Activated effector memory CD4-positive, alpha-beta T cell treated with Interleukin-2 at 50 U/mL for 16 hours (primary cell): ENCODE measurements at places on chromosomes 4 and X.

DNA sequence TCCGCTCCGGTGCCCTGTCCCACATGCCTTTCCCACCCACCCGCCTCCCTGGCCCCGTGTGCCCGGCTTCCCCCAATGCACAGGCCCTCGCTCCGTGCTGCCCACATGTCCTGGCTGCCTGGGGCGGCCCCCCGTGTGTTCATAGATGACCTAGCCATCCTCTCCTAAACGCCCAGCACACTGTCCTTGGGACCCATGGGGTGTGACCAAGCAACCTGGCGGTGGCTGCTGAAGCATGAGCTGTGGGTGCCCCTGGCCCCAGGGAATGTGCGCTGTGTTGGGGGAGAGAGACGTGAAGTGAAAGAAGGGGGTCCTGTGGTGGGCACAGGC is 28.3 kb downstream of the MAEA start:
- DNase-seq = no peak

GRCh38 chr4:26131711-26132110 is 189.1 kb upstream of the RBPJ start:
- DNase-seq = peak; percentile 7

GRCh38 chr4:129282293-129282692 is 186.3 kb downstream of the C4orf33 start:
- no peak for DNase-seq

DNA sequence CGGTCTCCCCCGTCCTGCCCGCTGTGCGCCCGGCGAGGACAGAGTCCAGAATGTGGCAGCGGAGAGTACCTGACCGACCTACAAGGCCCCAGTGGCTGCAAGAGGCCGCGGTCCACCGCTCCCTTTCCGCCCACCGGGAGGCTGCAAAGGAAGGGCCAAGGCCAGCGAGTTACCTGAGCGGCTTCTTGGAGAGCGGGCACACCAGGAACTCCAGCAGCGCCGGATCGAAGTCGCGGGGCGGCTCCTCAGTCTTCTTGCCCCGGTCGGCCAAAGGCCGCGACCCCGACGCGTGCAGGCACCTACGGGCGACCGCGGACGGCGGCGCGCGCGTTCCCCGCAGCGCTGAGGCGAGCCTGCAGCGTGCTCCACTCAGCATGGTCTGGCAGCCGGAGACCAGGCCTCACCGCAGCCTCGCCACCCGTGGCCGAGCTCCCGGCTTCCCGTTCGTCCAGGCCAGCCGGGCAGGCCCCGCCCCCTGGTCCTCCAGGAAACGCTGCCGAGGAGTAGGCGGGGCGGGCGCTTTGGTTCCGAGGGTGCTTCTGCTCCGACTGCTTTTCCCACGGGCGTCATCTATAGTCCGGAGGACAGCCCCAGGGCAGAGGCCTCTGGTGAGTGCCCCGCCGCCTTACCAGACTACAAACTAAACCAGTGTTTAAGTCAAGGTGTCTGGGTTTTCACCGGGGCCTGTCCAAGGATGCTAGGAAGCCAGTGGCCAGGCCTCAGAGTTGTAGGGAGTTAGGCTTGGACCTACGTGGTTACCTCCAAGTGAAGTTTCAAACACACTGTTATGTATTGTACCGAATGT is at the start of gene PYURF:
Gene PYURF, minus strand, starts transcription at position 452 of the 805 bp plus-strand sequence. Its CDS starts 76 bp downstream, at position 376.
- DNase-seq = peak; percentile 61

DNA sequence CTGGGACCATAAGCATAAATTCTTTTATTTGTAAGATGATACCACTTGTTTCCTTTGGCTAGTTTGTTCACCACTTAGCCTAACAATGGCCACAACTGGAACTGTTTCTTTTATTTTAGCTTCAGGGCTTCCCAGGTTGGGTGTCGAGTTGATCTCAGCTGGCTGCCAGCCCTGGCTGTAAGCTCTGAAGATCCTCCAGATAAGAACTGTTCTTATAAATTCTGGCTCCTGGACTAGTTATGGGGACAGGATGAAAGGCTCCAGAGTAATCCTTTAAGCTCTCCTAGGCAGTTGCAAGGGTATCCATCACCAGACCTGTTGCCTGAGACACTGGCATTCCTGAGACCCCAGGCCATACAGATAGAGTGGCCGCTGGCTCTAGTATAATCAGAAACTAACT is 129.4 kb upstream of the ACSL4 start:
- DNase-seq = no peak

- no peak for DNase-seq
Observed at GRCh38 chr4:70704931-70705182, 16.5 kb downstream of the UTP3 start.

GRCh38 chr4:85446141-85446861 is 28.6 kb upstream of the ARHGAP24 start:
- no peak for DNase-seq

DNA sequence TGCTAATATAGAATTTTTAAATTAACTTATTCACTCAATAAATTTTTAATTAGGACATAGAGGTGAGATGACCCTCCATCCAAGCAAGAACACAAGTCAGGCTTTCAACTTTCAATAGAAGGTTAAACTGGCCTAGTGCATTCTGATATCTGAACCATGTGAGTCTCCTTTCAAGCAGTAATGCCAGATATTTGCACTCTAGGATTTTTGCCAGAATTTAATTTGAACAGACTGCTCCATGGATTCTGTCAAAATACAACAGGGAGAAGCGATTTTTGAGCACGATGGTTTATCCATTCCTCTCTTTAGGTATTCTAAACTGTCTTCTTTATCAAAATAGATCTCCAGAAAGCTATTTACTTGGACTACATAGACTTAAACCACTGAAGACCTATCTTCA is 72.0 kb upstream of the DCLK2 start:
- DNase-seq = no peak

DNA sequence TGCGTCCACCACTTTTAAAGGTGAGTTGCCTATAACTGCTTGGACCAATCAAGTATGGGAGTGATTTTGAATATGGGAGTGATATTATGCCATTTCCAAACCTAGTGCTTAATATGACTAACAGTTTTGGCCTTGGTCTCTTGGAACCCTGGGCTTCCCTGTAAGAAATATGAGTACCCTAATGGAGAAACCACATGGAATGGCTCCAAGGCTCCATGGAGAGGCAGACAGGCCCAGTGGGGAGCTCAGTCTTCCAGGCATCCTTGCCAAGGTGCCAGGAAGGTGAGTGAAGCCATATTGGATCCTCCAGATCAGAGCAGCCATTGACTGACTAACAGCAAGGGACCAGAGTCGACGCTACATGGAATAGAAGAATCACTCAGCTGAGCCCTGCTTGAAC is 53.2 kb downstream of the MAML3 start:
- DNase-seq = no peak

DNA sequence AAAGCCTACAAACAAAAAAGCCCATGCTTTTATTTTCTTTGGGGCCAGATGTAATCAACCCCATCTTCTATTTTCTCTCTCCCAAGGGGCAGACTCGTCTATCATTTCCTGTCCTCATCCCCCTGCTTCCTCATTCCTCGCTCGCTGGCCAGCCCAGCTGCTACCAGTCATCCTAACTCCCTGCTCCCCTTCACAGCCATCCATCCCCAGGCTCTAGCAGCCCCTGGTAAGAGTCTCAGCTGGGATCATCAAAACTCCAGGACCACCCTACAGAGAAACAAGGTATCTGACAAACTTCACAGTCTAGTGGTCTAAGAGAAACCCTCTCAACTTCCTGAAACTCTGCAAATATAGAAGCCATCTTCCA is 23.6 kb downstream of the SH3KBP1 start:
- no peak for DNase-seq

DNA sequence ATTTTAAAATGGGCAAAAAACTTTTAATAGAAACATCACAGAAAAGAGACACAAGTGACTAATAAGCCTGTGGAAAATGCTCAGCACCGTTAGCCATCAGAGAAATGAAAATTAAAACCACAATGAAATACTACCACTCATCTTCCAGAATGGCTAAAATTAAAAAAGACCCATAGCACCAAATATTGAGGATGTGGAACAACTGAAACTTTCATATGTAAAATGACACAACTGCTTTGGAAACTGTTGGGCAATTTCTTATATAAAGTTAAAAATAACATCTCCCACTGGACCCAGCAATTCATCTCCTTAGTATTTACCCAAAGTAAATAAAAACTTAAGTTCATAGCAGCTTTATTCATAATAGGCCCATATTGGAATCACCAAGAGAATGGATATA is 94.2 kb downstream of the TENM3 start:
- DNase-seq = no peak

DNA sequence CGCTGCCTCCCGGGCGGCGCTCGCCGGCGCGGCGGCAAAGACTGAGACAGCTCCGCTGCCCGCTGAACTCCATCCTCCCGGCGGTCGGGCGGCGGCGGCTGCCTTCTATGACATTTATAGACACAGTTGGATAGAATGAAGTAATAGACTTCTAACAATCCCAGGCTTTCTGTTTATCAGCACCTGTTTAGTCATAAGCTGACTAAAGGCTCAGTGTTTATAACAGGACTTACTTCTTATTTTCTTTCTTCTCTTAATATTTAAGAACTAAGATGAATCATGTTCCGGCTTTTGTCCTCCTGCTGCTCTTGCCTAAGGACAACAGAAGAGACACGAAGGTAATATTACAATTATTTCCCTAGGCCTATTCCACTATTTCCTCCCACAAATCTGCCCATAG is 3.9 kb downstream of the ARL13A start:
- no peak for DNase-seq

GRCh38 chrX:2751291-2751690 is 549 bp upstream of the XG start:
- no peak for DNase-seq

DNA sequence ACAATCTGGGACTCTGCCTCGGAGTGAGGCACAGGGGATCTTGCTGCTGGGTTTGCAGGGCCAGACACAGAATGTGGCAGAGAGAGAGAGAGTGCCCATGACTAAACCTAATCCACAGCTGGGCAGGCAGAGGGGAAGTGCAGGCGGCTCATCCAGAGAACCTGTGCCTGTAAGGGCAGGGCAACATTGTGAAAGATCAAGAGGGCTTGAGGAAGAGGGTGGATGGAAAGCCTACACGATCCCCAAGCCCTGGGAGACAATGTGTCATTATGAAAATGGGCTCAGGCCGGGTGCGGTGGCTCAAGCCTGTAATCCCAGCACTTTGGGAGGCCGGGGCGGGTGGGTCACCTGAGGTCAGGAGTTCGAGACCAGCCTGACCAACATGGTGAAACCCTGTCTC is 40.6 kb upstream of the TENM3 start:
- no peak for DNase-seq

DNA sequence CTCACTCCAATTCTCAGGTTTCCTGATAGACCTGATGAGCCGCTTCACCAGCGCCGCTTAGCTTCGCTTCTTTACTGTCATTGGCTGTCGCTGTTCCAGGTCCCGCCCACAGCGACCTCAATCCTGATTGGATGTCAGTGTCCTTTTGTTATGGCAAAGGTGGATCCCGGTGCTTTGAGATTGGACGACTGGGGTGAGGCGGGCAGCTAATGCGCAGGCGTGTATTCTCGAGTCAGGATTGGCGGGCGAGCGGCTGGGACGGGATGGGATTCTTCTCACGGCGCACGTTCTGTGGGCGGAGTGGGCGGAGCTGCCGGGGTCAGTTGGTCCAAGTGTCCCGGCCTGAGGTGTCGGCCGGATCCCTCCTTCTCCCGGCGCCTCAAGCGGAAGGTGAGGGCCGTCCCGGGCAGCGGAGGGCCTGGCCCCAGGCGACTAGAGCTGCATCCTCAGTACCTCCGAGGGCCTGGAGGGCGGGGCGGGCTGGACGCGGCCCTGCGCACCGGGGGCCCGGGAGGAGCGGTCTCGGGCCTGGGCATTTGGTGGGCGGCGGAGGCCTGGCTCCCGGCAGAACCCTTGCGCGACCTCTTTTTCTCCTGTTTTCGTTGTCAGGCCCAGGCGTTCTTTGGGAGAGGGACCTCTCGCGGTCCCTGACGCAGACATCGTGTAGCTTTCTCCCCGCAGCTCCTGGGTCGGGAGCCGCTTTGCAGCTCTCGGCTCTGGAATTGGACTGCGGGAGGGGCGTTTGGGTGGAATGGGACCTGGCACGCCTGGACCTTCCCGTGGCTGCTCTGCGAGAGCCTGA is at the start of gene SCOC:
Gene SCOC, plus strand, starts transcription at position 319 of the 802 bp plus-strand sequence. CDS start 5,525 bp downstream, outside the sequence.
- DNase-seq = peak; percentile 93

GRCh38 chrX:153657161-153657560 is 10.2 kb downstream of the DUSP9 start:
- DNase-seq = no peak

GRCh38 chr4:158597879-158598596 is 73.6 kb downstream of the C4orf46 start:
- DNase-seq = no peak

- no peak for DNase-seq
Observed at GRCh38 chr4:45770958-45771357, 352.9 kb downstream of the GABRG1 start.

DNA sequence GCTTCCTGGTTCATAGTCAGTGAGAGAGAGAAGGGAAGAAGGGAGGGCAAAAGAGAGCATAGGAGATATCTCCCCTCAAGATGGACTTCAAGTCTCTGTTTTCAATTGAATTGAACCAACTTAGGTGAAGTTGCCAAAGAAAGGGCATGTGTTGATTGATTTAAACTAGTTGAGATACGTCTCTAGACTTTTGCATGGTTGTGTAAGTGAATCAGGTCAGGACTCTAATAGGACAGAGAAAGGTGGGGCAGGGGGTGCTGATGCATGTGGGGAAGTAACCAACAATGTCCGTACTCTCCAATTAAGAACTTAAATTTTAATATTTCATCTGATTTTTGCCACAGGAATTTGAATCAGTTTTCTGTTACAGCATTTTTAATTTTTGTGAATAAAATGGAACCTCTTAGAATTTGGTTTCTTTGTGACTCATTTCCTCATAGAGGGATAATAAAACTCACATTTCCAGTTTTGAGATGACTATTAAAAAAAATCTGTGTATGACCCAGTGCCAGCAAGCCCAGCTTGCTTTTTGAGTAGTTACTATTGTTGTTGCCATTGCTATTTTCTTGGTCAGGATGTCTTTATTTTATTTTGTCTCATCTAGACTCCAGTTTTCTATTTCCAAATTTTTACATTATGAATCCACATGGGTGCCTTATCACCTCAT is 37.3 kb downstream of the SLIT2 start:
- no peak for DNase-seq

GRCh38 chr4:79209081-79209480 is 116.8 kb downstream of the NAA11 start:
- DNase-seq = no peak

- DNase-seq = no peak
Observed at GRCh38 chr4:165368567-165368966, 10.2 kb upstream of the CPE start.

- no peak for DNase-seq
Observed at GRCh38 chr4:125390126-125390525, 75.4 kb downstream of the FAT4 start.

GRCh38 chr4:139243448-139244365 is 36.3 kb downstream of the MGARP start:
- DNase-seq = no peak

DNA sequence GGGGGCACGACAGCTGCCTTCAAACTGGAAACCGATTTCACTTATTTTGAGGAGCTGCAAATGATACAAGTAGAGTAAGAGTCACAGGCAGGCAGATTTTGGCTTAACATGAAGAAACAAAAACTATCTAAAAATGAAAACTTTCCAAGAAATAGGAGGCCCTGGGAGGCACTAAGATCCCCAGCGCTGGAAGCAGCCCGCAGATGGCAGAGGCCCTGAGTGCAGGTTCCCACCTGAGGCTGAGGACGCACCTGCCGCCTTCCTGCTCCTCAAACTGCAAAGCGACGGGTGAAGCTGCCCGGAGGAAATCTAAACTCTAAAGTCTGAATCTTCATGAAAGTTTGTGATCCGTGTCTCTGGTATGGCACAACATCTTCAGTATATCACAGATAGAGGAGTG is 138.7 kb downstream of the AFAP1 start:
- DNase-seq = no peak
